Activated CD4-positive, alpha-beta T cell treated with anti-CD3 and anti-CD28 coated beads, Interleukin-2, amount 50 U/mL, for 1 hour (primary cell): ENCODE measurements at places on chromosomes 2 and 18.

DNA sequence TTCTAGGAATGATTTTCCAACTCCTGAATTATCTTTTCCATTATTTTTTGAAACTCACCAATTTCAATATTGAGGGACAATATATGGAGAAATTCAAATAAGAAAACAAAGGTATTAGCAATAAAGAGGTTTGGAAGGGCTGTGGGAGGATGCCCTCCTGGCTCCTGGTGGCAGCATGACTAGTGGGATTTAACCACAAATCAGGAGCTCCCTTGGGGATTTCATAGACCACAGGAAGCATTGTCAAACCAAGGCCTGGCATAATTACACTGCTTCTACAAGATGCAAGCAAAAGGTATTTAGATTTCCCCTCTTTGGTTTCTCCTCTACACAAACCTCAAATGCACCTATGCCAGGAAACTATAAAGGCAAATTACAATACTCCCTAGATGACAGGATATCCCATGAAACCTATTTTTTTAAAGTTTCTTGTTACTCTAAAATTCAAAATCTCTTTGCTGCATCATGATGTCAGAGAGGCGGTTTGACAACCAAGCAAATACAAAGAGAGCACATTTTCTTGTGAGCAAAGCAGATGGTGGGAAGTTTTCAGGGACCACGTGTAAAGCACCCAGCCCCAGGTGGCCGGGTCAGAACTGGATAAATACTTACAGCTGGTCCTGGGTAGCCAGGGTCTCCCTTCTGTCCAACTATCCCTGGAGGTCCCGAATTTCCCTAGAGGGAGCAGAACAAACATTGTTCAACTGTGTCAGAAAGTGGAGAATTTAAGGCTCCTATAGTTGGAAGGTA lies 67.9 kb downstream of the COL6A3 start:
- no peak for DNase-seq

GRCh38 chr2:101717071-101717845 lies 19.8 kb downstream of the MAP4K4 start:
- DNase-seq: peak; percentile 50

GRCh38 chr2:40454321-40454720 lies 2.4 kb upstream of the SLC8A1 start:
- no peak for DNase-seq

DNA sequence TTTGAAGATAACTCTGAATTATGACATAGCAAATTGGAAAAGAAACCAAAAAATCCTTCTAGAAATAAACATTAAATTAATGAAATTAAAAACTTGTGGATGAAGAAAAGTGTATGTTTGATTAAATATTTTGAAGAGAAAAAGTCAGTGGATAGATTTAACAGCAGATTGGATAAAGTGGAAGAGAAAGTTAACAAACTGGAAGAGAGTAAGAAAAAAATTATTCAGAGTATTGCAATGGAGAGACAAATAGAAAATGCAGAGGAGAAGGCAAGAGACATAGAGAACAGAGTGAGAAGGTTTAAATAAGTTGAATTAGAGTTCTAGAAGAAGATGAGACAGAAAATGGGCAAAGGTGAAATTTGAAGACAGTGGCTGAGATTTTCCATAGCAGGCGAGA lies 162.8 kb downstream of the DIS3L2 start:
- no peak for DNase-seq

- DNase-seq: no peak
These were observed 31.5 kb upstream of the PTPRM start for GRCh38 chr18:7535436-7536205.
